ENCODE measurements at places on chromosomes 1 and 21. TPM values are rescaled to one million over a fixed set of nuclear protein-coding genes. Genes with fewer than 3 reads are reported as not detected.

KIRREL1 gene
- polyA plus RNA-seq = 186 TPM

RSRP1 gene
- 222 TPM for polyA plus RNA-seq

- no peak for DNase-seq
Observed at GRCh38 chr1:226181996-226182714, 4.4 kb downstream of the ACBD3 start.

- no peak for DNase-seq
Observed at GRCh38 chr1:240491156-240491555, 120.8 kb downstream of the GREM2 start.

GRCh38 chr1:1577367-1578011 is 2.8 kb upstream of the SSU72 start:
- no peak for DNase-seq

DNA sequence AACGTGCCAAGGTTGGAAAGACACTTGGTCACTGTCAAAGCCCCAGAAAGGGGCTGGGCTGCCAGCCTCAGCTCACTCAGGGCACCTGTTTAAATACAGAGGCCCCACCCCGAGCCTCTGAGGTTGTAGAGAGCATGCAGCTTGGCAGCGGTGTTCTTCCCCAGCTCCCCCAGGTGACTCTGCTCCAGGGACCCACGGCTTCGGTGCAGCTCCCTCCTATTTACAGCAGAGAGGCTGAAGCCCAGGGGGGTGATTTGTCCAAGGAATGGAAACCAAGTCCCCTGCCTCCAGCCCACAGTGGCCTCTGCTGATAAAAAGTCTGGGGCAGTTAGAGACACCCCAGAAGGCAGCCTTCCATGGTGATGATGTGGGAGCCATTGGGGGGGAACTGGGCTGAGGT is 9.1 kb upstream of the C1QA start:
- no peak for DNase-seq

GRCh38 chr1:231272173-231272572 is 31.2 kb downstream of the GNPAT start:
- no peak for DNase-seq

- no peak for DNase-seq
Observed at GRCh38 chr21:38743772-38744529, 61.8 kb upstream of the ETS2 start.

- no peak for DNase-seq
Observed at GRCh38 chr1:208499026-208499425, 254.8 kb upstream of the PLXNA2 start.

DNA sequence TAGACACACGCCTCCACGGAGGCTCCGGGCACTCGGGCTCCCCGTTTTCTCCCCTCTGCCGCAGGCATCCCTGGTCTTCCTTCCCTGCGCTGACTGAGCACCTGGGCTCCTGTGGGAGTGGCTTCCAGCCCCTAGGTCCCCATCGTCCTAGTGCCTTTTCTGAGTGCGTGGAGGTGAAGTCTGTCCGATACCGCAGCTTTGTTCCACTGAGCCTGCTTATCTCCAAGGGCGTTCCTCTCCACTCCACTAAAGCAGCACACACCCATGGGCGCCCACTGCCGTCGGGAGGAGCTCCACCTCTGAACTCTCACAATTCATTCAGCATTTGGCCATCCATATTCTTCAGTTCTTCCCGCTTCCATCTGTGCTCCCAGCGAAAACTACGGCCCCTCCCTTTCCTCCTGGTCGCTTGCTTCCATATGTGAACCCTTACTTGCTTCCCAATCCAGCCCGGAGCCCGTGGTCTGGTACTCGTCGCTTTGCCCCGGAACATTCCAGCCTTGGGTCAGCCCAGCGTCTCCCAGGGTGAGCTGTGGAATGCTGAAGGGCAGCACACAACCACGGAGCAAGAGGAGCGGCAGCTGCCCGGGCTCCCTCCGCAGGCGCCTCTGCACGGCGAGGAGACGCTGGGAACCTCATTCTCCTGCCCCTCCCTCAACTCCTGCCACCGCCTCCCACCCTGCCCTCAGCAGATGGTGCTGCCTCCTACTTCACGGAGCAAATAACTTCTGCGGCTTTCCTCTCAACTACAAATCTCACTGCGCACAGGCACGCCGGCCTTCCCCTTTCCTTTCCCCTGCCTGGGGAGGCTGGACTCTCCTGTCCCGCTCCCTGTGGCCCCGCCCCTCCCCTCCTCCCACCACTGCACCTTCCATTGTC is 27.5 kb downstream of the ATP8B2 start:
- DNase-seq = no peak

- DNase-seq = no peak
Observed at GRCh38 chr1:17270891-17271765, 22.2 kb downstream of the PADI3 start.

GRCh38 chr1:183024317-183025009 is 1.2 kb downstream of the LAMC1 start:
- DNase-seq = no peak

- no peak for DNase-seq
Observed at GRCh38 chr1:30353637-30354036, 369.7 kb downstream of the MATN1 start.

DNA sequence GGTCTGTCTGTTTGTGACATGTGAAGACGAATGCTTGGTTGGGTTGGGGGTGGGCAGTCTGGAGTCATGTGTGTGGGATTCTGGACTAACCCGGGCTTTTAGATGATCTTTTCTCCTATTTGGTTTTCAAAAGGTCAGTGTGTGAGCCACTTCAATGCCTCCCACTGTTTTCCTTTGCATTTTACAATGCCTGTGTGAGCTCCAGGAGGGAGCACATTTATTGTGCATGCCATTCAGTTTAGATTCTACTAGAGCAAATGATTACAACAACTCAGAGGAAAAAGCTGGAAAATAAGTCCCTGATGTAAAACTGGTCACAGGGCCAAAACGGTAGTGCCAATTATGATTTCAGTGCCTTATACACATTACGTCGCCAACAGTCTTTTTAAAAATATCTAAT is 90.9 kb downstream of the LYPLAL1 start:
- DNase-seq = no peak

- DNase-seq = no peak
Observed at GRCh38 chr1:233253231-233253831, 42.2 kb downstream of the PCNX2 start.

- peak; percentile 7 for DNase-seq
Observed at GRCh38 chr1:196115646-196116045, 492.6 kb downstream of the KCNT2 start.

DNA sequence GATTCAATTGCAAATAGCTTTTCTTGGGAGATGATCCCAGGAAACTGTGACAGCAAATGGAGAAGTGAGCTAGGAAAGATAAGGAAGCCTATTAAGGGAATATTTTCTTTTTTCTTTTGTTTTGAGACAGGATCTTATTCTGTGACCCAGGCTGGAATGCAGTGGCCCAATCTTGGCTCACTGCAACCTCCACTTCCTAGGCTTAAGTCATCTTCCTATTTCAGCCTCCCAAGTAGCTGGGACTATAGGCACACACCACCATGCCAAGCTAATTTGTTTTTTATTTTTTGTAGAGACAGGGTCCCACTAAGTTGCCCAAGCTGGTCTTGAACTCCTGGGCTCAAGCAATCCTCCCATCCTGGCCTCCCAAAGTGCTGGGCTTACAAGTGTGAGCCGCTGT is 433.7 kb downstream of the RPS6KC1 start:
- no peak for DNase-seq

- no peak for DNase-seq
Observed at GRCh38 chr1:54564312-54565112, 16.5 kb downstream of the ACOT11 start.

GPR89A gene
- polyA plus RNA-seq = 44.8 TPM

SPATA45 gene
- polyA plus RNA-seq = 0.51 TPM

PCP4L1 gene
- polyA plus RNA-seq = 1.3 TPM

DNA sequence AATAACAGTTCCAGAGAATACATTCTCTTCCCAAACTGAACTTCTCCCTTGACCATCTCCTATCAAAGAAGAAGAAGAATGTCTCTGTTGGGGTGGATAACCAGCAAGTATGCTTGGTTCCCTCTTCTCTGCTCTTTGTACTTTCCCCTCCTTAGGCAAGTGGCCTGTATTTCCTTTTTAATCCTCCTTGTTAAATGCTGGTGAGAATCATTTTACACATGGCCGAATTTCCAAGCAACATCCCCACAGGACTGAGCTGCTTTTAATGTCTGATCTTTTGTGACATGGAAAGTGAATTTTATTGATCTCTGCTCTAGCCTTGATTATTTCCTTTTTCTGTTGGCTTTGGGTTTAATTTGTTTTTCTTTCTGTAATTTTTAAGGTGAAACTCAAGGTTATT is 336.7 kb downstream of the DUSP10 start:
- DNase-seq = no peak

DNA sequence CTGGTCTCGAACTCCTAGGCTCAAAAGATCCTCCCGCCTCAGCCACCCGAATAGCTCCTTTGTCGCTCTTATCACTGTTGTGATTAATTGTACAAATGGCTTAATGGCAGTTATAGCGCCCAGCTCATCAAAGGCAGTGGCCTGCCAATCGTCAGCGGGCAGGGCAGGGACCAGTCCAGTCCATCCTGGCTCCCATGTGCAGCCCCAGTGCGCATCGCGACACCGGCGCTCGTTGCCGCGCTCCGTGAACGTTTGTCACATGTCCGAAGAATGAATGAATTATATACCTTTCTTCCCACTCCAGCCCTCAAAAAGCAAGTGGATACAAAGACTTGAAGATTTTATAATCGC is 18.4 kb downstream of the MTX1 start:
- no peak for DNase-seq

GRCh38 chr1:44805311-44806024 is 1.7 kb downstream of the DYNLT4 start:
- DNase-seq = no peak

- no peak for DNase-seq
Observed at GRCh38 chr1:46284058-46284457, 19.4 kb downstream of the LRRC41 start.

GRCh38 chr21:44884097-44884496 is 10.6 kb upstream of the PTTG1IP start:
- DNase-seq = no peak

DNA sequence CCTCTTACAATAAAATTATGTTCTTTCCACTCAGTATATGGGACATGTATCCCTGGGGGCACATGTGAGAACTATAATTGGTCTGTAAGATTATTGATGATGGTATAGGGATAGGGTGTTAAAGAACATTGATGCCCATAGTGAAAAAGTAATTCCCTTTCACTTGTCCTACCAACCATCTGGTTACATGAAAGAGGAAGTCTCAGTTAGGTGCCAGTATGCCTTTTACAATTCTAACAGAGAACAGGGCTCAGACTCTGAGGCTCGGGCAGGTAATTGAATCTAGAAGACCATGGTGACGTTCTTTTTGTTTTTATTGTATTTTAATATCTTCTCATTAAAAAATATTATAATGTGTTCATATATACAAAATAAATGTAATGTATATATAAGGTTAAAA is 113.6 kb downstream of the FGGY start:
- no peak for DNase-seq

LIN28A gene
- polyA plus RNA-seq = 0.04 TPM

ANGPTL1 gene
- polyA plus RNA-seq = 8.6 TPM

DNA sequence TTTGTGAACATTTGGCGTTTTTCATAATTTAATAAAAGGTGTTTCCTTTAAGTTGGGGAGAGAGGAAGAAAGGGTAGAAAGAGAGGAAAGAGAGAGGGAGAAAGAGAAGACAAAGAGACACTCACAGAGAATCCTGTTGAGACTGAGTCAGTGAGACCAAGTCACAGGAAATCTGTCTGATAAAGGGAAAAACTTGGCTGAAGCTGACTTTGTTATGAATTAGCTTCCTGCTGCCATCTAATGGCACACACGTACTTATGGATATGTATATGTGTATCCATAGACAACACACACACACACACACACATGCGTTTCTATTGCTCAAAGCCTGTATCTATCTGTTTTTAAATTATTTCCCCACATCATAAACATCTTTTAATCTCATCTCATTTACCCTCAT is 42.5 kb upstream of the DISC1 start:
- no peak for DNase-seq

- DNase-seq = no peak
Observed at GRCh38 chr1:39061951-39062350, 35.8 kb downstream of the NDUFS5 start.

- DNase-seq = no peak
Observed at GRCh38 chr1:51280321-51280978, 44.4 kb downstream of the RNF11 start.

- no peak for DNase-seq
Observed at GRCh38 chr1:78304761-78305160, 186.0 kb upstream of the PTGFR start.

DNA sequence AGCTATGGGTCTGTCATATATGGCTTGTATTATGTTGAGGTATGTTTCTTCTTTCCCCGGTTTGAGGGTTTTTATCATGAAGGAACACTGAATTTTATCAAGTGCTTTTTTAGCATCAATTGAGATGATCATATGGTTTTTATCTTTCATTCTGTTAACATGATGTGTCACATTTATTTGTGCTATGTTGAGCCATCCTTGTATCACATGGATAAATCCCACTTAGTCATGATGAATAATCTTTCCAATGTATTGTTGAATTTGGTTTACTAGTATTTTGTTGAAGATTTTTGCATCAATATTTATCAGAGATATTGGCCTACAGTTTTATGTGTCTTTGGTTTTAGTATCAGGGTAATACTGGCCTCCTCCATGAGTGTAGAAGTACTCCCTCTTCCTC is 61.7 kb downstream of the GPR137B start:
- no peak for DNase-seq

GRCh38 chr1:178560871-178561376 is 48.0 kb downstream of the TEX35 start:
- DNase-seq = no peak

GRCh38 chr1:87388411-87388810 is 59.7 kb downstream of the LMO4 start:
- no peak for DNase-seq

HORMAD1 gene
- polyA plus RNA-seq = not detected

DNA sequence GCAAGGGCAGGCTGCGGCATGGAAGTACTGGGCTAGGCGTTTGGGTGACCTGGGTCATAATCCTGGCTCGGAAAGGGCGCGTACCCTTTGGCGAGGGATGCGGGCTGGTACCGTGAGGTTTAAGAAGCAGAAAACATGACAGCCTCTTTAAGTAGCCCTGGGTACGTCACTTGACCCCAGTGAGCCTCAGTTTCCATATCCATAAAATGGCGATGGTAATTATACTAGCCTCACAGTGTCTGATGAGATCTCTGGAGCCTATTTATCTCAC is 700 bp downstream of the PIGV start:
- DNase-seq = no peak

GRCh38 chr1:89624314-89624713 is 8.6 kb upstream of the LRRC8C start:
- no peak for DNase-seq

GRCh38 chr1:19338323-19338762 is 26.2 kb downstream of the SLC66A1 start:
- no peak for DNase-seq

PPIAL4G gene
- 0.04 TPM for polyA plus RNA-seq

- DNase-seq = no peak
Observed at GRCh38 chr1:98398649-98399048, 262.9 kb upstream of the SNX7 start.

- DNase-seq = no peak
Observed at GRCh38 chr1:3548156-3548893, 63.0 kb downstream of the MEGF6 start.

- no peak for DNase-seq
Observed at GRCh38 chr1:95396557-95396956, 162.5 kb downstream of the RWDD3 start.

Measured in left renal cortex interstitium (tissue), 4 donors.